ENCODE measurements at places on chromosomes 6 and 20.

- no peaks in the 10 kb centered on the region for H3K27me3 ChIP-seq
- H3K27ac ChIP-seq: no peak overlapping the region
- no peak for DNase-seq
- H3K4me3 ChIP-seq: no peak overlapping the region
- no peaks in the 10 kb centered on the region for H3K36me3 ChIP-seq
- no peaks in the 10 kb centered on the region for H3K4me1 ChIP-seq
Measured at GRCh38 chr6:84728602-84729001, 35.8 kb downstream of the TBX18 start.

GRCh38 chr6:56327946-56328727, 80.8 kb upstream of the COL21A1 start:
- no peaks in the 10 kb centered on the region for H3K4me1 ChIP-seq
- H3K27ac ChIP-seq: no peak overlapping the region
- H3K36me3 ChIP-seq: no peaks in the 10 kb centered on the region
- peaks cover 8% of the 10 kb centered on the region for H3K27me3 ChIP-seq
- H3K4me3 ChIP-seq: no peak overlapping the region

GRCh38 chr6:78829407-78829806, 37.9 kb upstream of the IRAK1BP1 start:
- no peaks in the 10 kb centered on the region for H3K36me3 ChIP-seq
- DNase-seq: no peak
- H3K27ac ChIP-seq: no peak overlapping the region
- no peak overlapping the region for H3K4me3 ChIP-seq
- H3K27me3 ChIP-seq: peaks cover 6% of the 10 kb centered on the region

DNA sequence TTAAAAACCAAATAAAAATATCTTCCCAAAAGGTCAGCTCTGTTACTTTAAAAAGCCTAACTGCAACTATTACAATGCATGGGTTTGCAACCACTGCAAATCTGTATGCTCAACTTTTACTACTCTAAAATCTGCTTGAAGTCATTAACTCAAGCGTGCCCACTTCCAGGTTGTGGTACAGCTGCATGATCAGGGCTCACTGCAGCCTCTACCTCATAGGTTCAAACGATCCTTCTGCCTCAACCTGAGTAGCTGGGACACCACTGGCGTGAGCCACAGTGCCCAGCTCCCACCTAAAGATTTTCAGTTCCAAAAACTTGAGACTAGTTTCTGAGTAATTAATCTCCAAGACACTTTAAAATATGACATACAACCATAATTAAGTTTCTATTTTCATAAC, 8.2 kb downstream of the DIDO1 start:
- peaks cover 20% of the 10 kb centered on the region for H3K36me3 ChIP-seq
- H3K4me1 ChIP-seq: peaks cover 78% of the 10 kb centered on the region
- H3K27ac ChIP-seq: peak overlapping the region; percentile 90
- DNase-seq: peak; percentile 66
- H3K27me3 ChIP-seq: no peaks in the 10 kb centered on the region

DNA sequence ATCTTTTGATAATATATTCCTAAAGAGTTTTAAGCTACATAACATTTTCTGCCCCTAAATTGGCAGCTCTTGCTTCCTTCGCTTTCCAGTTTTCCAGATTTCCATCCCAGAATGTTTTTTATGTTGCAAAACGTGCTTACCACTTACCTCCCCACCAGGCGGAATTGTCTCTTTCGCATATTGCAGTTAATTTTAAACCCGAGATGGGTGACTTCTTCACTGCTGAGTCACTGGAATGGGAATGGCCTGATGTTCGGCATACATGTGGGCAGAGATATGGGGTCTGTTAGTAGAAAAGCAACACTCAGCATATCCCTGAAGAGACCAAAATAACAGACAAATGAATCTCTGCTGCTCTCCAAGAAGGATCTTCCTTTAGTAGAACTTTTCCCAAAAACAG, 491.2 kb downstream of the PREX1 start:
- DNase-seq: no peak
- H3K4me1 ChIP-seq: no peaks in the 10 kb centered on the region
- no peak overlapping the region for H3K27ac ChIP-seq
- H3K4me3 ChIP-seq: no peak overlapping the region
- H3K27me3 ChIP-seq: peaks cover 8% of the 10 kb centered on the region
- H3K36me3 ChIP-seq: no peaks in the 10 kb centered on the region

GRCh38 chr20:37670351-37670791, 23.5 kb upstream of the CTNNBL1 start:
- H3K36me3 ChIP-seq: no peaks in the 10 kb centered on the region
- no peak overlapping the region for H3K27ac ChIP-seq
- DNase-seq: no peak
- no peak overlapping the region for H3K4me3 ChIP-seq

GRCh38 chr20:53829724-53830521, 236.3 kb upstream of the ZNF217 start:
- peaks cover 50% of the 10 kb centered on the region for H3K4me1 ChIP-seq
- H3K4me3 ChIP-seq: peak overlapping the region; percentile 64
- no peaks in the 10 kb centered on the region for H3K36me3 ChIP-seq

DNA sequence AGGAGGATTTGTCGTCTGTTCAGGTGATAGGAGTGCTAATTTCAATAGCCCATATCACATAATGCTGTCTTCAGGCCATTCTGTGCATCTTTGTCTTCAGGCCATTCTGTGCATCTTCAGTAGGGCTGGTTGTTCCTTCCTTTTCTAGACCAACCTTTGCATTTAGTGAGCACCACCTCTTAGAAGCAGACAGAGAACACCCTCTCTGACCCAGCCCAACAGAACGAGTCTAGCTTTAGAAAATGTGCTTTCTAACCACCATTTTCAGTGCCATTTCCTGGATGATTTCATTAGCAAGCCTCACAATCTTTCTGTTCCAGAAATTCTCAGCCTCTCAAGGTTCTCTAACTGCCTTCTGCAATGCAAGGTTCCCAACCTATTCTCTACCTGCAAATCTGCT, 215.3 kb upstream of the KCNQ5 start:
- no peaks in the 10 kb centered on the region for H3K4me1 ChIP-seq
- peaks cover 3% of the 10 kb centered on the region for H3K27me3 ChIP-seq
- DNase-seq: no peak
- no peak overlapping the region for H3K27ac ChIP-seq

DNA sequence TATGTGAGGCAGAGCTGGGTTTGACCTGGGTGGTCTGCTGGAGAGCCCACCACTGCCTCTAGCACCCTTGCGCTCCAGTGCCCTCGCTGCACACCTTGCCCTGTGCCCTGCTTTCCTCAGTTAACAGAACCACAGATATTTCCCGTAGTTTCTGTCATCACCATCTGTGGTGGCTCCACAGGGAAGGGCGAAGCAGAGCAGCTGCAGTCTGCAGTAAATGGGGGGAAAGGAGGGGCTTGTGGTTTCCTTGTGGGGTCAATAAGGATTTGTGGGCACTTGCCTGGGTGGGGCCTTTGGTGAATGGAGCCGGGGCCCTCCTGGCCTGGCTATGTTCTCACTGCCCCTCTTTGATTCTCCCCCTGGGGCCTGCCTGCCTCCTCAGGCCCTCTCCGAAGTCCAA, 21.2 kb upstream of the CCDC167 start:
- no peaks in the 10 kb centered on the region for H3K27me3 ChIP-seq
- DNase-seq: no peak
- peaks cover 6% of the 10 kb centered on the region for H3K36me3 ChIP-seq
- no peak overlapping the region for H3K27ac ChIP-seq
- H3K4me1 ChIP-seq: peaks cover 78% of the 10 kb centered on the region
- no peak overlapping the region for H3K4me3 ChIP-seq

DNA sequence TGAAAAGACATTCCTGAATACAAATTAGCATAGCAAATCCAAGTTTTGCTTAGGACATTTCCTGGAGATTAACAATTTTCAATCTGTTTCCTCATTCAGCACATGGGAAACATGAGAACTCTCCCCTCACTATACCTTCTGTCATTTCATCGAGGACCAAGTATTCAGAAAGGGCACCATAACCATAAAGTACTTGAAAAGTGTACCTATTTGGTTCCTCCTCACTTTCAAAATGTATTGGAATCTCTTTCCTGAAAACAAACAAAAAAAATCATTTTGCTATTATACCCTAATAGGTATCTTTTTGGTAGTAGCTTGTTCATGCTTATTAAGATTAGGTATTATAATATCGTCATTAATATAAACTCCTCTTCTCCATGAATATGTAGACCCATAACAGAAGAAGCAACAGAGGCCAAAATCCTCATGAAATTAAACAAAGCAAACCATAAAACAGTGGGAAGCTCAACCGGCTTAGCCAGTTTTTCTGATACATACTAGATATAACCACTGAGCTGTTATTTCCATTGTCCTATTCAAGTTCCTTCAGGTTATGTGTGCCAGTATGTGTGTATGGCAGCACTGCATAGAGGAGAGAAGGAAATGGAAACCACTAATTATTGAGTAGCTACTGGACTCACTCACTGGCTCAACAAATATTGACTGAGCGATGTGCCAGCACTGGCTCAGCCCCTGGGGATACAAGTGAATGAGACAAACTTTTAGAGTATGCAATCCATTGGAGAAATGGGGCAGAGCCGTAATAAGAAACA, 274.0 kb downstream of the MAFB start:
- no peaks in the 10 kb centered on the region for H3K36me3 ChIP-seq
- peaks cover 2% of the 10 kb centered on the region for H3K27me3 ChIP-seq
- DNase-seq: no peak
- H3K27ac ChIP-seq: no peak overlapping the region
- H3K4me1 ChIP-seq: no peaks in the 10 kb centered on the region

DNA sequence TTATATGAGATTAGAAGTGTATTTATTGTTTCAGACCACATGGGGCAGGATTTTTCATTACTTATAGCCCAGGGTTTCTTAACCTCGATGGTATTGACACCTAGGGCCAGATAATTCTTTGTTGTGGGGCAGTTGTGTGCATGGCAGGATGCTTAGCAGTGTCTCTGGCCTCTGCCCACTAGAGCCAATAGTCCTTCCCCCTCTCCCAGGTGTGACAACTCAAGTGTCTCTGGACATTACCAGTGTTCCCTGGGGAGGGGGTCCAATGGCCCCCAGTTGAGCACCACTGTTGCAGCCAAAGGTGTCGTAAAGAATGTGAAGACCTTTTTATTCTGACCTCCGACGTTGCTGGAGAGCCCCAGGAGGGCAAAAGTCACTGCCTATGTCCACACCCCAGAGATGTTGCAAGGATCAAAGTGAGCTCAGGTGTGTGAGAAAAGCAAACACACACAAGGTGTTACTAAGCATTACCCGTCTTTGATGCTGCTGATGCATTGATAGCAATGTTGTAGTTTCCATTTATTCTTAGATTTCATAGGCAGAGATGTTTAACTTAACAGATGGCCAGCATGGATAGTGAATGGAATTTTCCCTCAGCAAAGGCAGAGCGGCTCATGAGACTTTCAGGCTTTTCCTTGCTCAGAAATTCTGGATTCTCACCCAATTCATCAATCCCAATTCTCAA, 22.2 kb downstream of the BANF2 start:
- no peaks in the 10 kb centered on the region for H3K4me1 ChIP-seq
- H3K27me3 ChIP-seq: no peaks in the 10 kb centered on the region
- H3K27ac ChIP-seq: no peak overlapping the region
- no peak overlapping the region for H3K4me3 ChIP-seq
- no peaks in the 10 kb centered on the region for H3K36me3 ChIP-seq

GRCh38 chr6:136823128-136823660, 802 bp downstream of the PEX7 start:
- H3K4me1 ChIP-seq: peaks cover 24% of the 10 kb centered on the region
- peak overlapping the region; percentile 82 for H3K4me3 ChIP-seq
- DNase-seq: no peak
- peak overlapping the region; percentile 94 for H3K27ac ChIP-seq
- H3K36me3 ChIP-seq: peaks cover 28% of the 10 kb centered on the region

GRCh38 chr6:154403788-154404187, 47.2 kb upstream of the IPCEF1 start:
- no peak overlapping the region for H3K4me3 ChIP-seq
- H3K27ac ChIP-seq: no peak overlapping the region
- peaks cover 5% of the 10 kb centered on the region for H3K27me3 ChIP-seq
- peak; percentile 28 for DNase-seq

DNA sequence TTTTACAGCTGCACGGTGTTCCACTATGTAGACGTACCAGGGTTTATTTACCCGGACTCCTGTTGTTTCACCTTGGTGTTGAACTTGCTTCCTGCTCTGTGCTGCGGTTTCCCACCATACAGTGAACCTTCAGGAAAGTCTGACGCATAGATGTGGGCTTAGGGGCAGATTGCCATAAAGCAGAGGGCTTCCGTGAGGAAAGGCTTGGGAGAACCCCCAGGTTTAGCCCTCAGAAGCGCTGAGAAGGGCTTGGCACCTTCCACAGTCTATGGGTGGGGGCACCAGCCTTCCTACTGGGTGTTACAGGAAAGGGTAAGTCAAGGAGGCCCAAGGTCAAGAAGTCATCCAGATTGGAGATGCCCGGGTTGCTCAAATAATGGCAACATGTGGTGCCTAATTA, 19.2 kb upstream of the MRPS18A start:
- H3K27ac ChIP-seq: no peak overlapping the region
- H3K4me3 ChIP-seq: no peak overlapping the region
- H3K27me3 ChIP-seq: peaks cover 22% of the 10 kb centered on the region
- H3K4me1 ChIP-seq: peaks cover 16% of the 10 kb centered on the region

GRCh38 chr6:170025341-170025911, 265.5 kb downstream of the DLL1 start:
- H3K36me3 ChIP-seq: no peaks in the 10 kb centered on the region
- H3K27me3 ChIP-seq: peaks cover 10% of the 10 kb centered on the region
- H3K27ac ChIP-seq: no peak overlapping the region
- H3K4me3 ChIP-seq: no peak overlapping the region

GRCh38 chr6:112466373-112467151, 119.4 kb downstream of the RFPL4B start:
- H3K27me3 ChIP-seq: no peaks in the 10 kb centered on the region
- no peaks in the 10 kb centered on the region for H3K36me3 ChIP-seq
- H3K4me3 ChIP-seq: no peak overlapping the region
- DNase-seq: no peak

DNA sequence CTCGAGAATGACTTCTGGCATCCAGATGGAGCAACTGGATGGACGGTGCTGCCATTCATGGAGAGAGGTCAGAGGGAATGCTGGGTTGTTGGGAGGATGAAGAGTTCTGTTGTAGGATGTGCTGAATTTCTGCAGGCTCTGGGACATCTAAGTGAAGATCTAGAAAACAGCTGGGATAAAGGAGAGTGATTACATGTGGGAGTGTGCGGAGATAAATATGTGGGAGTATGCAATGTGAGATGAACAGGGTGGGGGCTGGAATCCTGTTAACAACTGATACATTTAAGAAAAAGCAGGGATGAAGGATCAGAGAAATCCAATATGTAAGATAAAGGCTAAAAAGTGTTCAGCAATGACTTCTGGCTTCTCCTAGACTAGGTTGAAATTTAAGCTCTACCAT, 43.1 kb downstream of the FAXC start:
- H3K4me3 ChIP-seq: no peak overlapping the region
- no peak overlapping the region for H3K27ac ChIP-seq
- peaks cover 2% of the 10 kb centered on the region for H3K27me3 ChIP-seq
- no peak for DNase-seq
- no peaks in the 10 kb centered on the region for H3K4me1 ChIP-seq

Data from activated CD4-positive, alpha-beta T cell treated with anti-CD3 and anti-CD28 coated beads for 36 hours (primary cell).